ENCODE measurements at places on chromosomes 12 and 14.

- DNase-seq = no peak
Observed at GRCh38 chr12:116165036-116165425, 112.5 kb downstream of the MED13L start.

- peak; percentile 82 for DNase-seq
Observed at GRCh38 chr14:75176142-75176820, at the start of gene TMED10. Gene TMED10, minus strand, starts transcription at chr14:75176612. Its CDS starts 33 bp downstream, at chr14:75176579.

GRCh38 chr12:95253386-95253785 lies 35.8 kb downstream of the VEZT start:
- DNase-seq = no peak

DNA sequence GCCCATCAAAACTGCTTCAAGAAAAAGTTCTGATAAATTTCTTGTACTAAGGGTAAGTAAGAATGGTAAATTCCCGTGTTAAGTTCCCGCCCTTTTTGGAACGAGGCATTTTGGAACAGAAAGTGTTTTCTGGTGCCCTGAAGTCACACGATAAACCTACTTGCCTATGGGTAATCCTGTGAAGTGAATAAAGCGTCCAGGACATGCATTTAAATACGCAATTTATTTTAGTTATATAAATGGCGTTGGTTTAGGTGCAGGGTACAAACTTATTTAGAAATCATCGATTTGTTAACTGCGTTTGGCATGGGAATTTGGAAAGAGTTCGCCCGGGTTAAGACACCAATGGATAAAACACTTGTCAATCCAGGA lies 715 bp upstream of the RAP1B start:
- no peak for DNase-seq

DNA sequence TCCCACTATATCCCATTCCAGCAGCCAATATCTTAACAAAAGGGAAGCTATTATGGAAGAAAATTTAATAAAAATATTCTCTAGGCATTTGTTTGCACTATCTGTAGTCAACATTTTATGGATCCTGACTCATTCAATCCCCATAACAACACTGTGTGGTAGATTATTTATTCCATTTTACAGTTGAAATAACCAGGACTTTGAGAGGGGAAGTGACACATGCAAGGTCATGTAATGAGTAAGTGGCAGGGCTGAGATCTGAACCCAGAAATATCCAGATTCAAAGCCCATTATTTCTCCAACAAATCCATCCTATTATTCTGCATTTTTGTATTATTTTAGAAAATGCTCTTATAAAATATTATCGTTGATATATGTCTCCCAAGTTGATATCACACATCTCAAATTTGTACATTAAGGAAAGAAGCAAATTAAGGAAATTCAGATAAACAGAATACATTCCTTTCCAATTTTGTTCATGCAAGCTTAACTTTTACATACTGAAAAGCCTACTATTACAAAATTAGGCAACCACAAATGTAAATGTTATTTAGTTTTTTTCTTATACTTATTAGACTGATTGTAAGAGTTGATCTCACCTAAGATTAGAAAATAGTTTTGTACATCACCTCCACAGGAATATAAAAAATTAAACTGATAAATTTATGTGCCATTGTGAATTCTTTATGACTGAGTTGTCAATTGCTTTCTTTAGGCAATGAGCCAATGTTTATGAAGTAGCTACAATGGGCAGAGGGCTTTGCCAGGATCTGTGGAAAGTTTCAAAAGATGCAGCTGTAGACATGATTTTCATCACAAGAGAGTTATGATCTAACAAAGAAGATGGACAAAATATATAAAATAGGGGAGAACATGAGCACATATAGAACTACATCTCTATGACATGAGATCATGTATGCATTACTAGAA lies 55.1 kb upstream of the E2F7 start:
- no peak for DNase-seq

GRCh38 chr14:105894125-105894977 lies 368.0 kb downstream of the TMEM121 start:
- no peak for DNase-seq

- DNase-seq = no peak
Observed at GRCh38 chr14:71529848-71530247, 402.4 kb upstream of the RGS6 start.

- DNase-seq = no peak
Observed at GRCh38 chr14:95346820-95347219, 27.1 kb upstream of the CLMN start.

DNA sequence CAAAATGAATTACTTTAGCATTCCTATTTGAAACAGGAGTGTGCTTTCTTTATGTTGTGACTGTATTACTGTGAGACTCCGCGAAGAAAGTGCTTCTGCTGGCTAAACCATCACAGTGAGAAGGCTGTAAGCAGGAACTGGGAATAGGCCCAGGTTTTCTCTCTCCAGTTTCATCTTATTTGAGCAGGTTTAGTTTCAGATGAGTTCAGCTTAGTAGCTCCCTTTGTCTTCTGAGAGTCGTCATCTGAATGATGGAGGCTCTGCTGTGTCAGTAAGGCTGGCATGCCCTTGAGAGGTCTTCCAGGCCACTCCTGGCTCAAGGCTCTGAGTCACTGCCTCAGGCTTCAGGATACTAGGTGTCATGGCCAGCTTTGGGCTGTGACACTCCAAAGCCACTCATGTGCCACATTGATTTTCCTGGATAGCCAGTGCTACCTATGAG lies 205.6 kb upstream of the RGS6 start:
- no peak for DNase-seq

GRCh38 chr12:106281056-106281782 lies 21.3 kb upstream of the TCP11L2 start:
- DNase-seq = no peak

- DNase-seq = peak; percentile 51
Observed at GRCh38 chr12:93591137-93591868, 18.8 kb downstream of the SOCS2 start.

DNA sequence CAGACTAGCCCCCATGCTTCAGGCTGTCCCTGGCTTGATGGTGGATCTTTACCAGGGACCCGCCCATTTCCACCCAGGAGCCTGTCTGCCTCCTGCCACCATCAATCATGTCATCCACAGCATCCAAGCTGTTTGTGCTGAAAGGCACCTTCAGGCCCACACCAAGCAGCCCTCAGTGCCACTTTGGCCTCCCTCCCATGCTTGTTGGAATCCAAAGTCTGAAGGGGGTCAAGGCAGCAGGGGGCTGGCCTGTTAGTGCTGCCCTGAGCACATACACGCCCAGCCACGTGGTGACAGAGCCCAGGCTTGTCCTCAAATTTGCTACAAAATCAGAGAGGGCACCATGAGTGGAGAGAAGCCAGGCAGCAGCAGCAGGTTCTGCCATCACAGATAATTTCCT lies 1146.8 kb downstream of the FSCB start:
- no peak for DNase-seq

- no peak for DNase-seq
Observed at GRCh38 chr12:31249356-31249755, 76.6 kb downstream of the SINHCAF start.

- no peak for DNase-seq
Observed at GRCh38 chr14:84959851-84960520, 570.0 kb upstream of the FLRT2 start.

- no peak for DNase-seq
Observed at GRCh38 chr12:9051158-9051550, 61.8 kb downstream of the KLRG1 start.

DNA sequence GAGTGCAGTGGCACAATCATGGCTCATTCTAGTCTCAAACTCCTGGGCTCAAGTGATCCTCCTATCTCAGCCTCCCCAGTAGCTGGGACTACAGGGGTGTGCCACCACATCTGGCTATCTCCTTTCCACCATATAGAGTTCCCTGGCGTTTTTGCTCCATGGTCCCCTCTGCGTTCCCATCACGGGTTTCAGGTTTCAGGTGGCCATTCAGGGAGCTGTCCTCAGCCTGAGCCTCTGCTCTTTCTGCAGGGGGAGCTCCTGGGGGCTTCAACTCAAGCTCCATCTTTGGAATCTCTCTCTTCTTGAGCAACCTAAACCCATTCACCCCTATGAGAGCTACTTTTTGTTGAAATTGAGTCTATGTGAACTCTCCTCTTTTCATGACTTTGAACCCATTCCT lies 11.6 kb downstream of the SMIM41 start:
- no peak for DNase-seq

- no peak for DNase-seq
Observed at GRCh38 chr12:57584690-57585089, 6.3 kb upstream of the PIP4K2C start.

GRCh38 chr12:86860776-86861175 lies 604.6 kb upstream of the MGAT4C start:
- DNase-seq = no peak

GRCh38 chr12:6888360-6888759 lies 15.3 kb upstream of the SPSB2 start:
- no peak for DNase-seq

DNA sequence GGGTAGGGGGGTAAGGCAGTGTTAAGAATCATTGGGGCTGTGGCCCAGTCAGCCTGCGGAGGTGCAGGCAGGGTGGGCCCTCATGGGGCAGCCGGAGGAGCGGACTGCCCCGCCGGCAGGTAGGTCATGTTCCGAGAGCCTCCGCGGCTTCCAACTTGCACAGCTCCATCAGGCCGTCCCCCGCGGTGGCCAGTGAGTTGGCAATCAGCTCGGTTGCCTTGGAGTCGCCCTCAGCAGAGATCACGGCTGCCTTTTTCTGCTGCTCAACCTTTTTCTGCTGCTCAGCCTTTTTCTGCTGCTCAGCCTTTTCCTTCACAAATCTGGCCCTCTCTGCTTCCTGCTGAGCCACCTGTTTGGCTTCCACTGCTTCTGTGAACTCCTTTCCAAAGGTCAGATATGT lies 41.1 kb upstream of the CSRNP2 start:
- DNase-seq = no peak

DNA sequence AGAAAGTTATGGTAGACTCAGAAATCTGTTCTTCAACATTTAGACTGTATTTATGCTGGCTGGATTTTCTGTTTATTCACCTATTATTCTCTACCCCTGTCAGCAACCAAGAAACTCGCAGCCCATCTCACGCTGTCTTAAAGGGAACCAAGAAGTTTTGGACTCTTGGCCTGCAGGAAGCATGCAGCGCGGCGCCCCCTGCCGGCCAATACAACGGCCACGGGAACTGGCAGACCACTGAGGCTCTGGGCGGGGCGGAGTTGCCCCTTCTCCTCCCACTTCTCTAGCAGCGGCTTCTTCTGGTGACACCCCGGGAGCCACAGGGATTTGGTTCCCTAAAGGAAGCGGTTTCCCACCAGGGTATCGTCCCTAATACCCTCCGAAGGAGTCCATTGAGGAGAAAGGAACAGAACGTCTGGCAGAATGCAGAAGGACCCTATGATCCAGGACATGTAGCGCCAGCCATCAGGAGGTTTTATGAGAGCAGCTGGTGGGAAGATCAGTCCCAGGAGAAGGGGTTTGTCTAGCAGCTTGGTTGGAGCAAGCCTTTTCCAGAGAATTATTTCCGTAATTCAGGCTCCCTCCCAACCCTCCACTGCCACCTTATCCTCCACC lies 21.0 kb upstream of the RNASE2 start:
- DNase-seq = no peak

- DNase-seq = no peak
Observed at GRCh38 chr12:89783359-89784060, 74.9 kb upstream of the ATP2B1 start.

- no peak for DNase-seq
Observed at GRCh38 chr12:105428793-105429395, 98.4 kb downstream of the C12orf75 start.

GRCh38 chr14:82313889-82314288 lies 780.2 kb upstream of the SEL1L start:
- DNase-seq = no peak

GRCh38 chr12:10362828-10363657 lies 26.8 kb downstream of the KLRK1 start:
- DNase-seq = no peak

- no peak for DNase-seq
Observed at GRCh38 chr12:116015525-116015924, 262.0 kb downstream of the MED13L start.

GRCh38 chr12:96401076-96401871 lies 1.0 kb upstream of the CDK17 start:
- DNase-seq = no peak

- DNase-seq = no peak
Observed at GRCh38 chr12:50862316-50862715, 19.6 kb downstream of the TMPRSS12 start.

DNA sequence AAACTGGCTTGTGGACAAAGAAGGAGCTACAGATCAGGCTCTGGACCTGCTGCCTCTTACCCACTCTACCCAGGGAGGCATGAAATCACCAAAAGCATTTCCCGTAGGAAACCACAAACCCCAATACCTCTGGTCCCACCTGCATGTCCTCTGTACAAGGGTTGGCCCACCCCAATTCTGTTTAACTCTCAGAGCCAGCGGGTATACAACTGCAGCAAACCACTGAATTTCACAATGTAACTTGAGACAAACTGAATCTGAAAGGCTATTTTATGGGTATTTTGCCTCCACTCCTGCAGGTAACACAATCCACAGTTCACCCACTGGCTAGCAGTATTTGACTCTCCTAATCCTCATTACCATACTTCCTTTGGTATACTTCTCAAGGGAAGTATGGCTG lies 16.5 kb downstream of the SIX1 start:
- no peak for DNase-seq

- DNase-seq = no peak
Observed at GRCh38 chr12:104553421-104553820, 96.7 kb downstream of the CHST11 start.

GRCh38 chr12:6090803-6091202 lies 33.7 kb downstream of the VWF start:
- DNase-seq = no peak

DNA sequence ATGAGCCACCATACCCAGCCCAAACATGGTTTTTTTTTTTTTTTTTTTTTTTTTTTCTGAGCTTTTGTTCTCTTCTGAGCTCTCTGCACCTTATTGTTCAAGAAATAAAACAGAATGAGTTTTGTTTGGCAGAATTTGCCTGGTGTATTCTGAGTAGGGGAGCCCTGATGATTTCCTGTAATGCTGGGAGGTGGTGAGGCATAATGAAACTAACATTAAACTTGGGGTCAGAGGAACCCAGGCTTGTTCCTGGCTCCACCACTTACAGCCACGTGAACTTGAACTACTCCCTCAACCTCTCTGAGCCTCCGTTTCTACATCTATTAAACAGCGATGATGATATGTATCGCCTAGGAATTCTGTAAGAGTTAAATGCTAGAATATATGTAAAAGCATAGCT lies 276.3 kb upstream of the CRY1 start:
- no peak for DNase-seq

DNA sequence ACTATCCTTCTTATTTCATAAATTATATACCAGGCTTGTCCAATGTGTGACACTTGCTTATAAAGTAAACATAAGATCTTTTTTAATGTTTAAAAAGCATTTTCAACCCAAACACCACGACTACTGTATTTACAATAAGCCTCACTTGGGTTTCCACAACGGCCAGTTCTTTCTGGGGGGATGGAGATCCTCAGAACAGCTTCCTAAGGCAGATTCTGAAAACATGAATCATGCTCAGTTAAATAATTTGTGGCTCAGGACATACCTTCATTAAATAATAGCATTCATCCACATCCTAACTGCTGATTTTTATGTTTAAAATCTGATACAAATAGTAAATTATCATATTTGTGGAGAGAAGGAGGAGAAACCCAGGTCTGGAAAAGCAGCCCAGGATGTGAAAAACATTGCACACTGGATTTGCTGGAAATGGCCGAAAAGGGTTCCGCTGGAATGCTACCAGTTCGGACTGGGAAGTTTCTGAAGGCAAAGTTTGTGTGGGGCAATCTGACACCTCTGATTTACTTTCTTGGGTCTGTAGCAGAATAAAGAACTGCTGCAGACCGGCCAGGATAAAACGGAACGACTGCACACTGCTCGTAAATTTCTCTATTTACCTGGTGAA lies 597 bp downstream of the GLT8D2 start:
- DNase-seq = no peak

GRCh38 chr14:84520711-84521338 lies 1009.1 kb upstream of the FLRT2 start:
- no peak for DNase-seq
